ENCODE measurements at places on chromosomes 5 and 9.

GRCh38 chr9:21943464-21943863 is 50.7 kb downstream of the CDKN2A start:
- DNase-seq: no peak

GRCh38 chr5:51652980-51653379 is 269.7 kb downstream of the ISL1 start:
- DNase-seq: no peak

DNA sequence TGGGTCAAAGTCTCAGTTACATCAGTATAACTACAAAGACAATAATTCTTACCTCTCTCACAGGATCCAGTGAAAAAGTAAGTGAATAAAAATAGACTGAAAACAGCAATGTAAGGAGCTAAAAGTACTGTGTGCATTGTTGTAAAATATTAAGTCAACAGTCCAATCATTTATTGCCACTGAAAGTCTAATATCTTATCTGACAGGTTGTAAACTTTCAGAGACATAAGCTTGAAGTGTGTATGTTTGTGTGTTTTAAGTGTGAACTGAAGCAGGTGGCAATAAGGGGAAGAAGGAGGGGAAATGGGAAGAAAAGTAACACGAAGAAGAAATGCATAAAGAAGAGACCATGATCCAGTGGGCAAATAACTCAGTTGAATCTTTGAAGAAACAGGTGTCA is 229.7 kb upstream of the TAS2R1 start:
- no peak for DNase-seq

GRCh38 chr5:72159501-72159911 is 52.2 kb downstream of the MAP1B start:
- DNase-seq: no peak

DNA sequence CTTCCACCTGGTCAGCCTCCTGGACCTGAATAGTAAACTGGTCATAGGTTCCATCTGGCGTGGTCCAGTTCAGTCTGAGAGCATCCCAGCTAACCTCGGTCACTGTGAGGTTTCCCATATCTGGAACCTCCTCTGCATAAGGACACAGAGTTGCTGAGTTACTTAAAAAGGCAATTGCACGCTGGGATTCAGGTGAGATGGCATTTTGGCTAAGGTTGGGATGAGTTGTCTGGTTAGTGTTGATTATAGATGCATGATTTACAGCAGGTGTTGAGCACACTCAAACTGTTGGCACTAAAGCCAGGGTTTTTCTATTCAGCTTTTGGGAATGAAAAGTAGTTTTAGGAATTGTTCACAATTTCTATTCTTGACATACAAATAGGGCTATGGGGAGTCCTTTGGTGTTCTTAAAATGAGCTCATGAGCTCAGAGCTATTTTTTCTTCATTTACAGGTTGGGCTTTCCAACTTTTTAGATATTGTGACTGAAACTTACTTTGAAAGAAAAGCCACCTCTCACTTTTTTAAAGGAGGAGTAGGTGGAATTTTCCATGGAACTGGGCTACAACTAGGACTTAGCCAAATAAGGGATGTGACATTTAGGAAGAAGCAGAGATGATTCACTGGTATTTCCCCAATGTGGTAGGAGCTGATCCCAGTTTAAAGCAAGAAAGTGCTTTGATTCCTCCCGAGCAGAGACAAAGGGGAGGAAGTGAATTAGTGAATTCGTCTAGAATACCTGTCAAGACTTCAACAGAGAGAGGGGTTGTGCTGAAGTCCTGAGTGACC is 54.7 kb downstream of the TNC start:
- DNase-seq: no peak

DNA sequence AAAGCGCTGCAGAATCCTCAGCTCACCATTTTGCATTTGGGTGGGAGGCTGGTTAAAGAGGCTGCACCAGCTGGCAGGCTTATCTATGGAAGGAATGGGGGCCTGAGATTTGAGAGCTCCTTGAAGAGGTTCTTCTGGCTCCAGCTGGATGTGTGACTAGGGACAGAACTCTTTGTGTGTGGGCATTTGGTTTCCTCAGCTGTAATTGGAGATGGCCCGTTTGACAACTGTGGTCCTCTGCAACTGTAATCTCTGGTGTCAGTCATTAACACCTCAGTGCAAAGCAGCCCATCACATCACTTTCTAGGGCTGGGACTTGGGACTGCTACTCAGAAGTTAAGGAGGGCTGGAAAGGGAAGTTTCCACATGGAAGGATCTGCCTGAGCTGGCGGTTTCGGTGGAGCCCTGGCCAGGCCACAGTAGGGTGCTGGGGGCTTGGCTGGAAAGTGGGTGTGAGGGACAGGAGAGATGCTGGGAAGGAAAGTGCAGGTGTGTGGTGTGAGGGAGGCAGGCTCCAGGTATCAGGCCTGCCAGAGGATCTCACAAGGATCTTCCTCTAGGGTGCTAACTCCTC is 193.8 kb downstream of the GADD45G start:
- DNase-seq: no peak

GRCh38 chr9:17906841-17907778 is 328.2 kb downstream of the SH3GL2 start:
- DNase-seq: no peak

GRCh38 chr5:121968910-121969607 is 7.3 kb downstream of the SRFBP1 start:
- DNase-seq: no peak

GRCh38 chr5:6510132-6510531 is 61.5 kb downstream of the UBE2QL1 start:
- DNase-seq: no peak

- DNase-seq: no peak
Observed at GRCh38 chr5:89253666-89254352, 370.8 kb upstream of the MEF2C start.

GRCh38 chr5:106854105-106854687 is 816.5 kb downstream of the EFNA5 start:
- no peak for DNase-seq

GRCh38 chr9:88596376-88596775 is 61.4 kb downstream of the NXNL2 start:
- no peak for DNase-seq

- no peak for DNase-seq
Observed at GRCh38 chr9:127232833-127233549, 31.6 kb upstream of the GARNL3 start.

DNA sequence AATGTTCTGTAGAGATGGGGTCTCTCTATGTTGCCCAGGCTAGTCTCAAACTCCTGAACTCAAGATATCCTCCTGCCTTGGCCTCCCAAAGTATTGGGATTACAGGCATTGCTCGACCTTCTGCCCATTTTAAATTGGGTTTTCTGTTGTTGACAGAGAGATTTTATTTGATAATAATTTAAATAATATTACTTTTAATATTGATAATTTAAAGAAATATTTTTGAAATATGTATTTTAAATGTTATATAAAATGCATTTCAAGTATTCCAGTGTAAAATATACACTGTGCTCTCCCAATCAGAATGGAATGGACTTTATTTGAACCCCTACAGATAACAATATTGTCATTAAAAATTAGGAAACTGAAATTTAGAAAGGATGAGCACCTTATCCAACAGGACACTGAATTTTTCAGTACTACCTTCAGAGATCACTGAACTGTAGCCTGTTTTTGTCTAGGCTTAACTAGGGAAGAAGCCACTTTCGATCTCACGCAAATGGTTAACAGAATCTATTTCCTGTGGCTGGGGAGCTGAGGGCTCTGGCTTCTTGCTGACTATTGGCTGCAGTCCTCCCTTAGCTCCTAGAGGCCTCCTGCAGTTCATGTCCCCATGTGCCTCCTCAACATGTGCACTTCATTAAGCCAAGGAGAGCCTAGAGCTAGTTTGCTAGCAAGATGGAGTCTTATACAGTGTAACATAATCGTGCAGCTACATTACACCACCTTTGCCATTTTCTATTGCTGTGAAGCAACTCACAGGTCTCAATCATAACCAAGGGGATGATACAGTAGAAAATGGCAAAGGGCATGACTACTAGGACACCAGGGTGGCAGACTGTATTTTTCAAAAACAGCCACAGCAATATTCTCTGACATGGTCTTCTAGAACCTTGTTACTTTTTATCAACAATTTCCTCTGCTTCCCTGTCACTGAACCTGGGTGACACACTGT is 150.0 kb downstream of the CDC42SE2 start:
- DNase-seq: no peak

- no peak for DNase-seq
Observed at GRCh38 chr5:15786884-15787283, 286.9 kb downstream of the FBXL7 start.

GRCh38 chr5:67032921-67033664 is 163.5 kb downstream of the CD180 start:
- no peak for DNase-seq

- DNase-seq: no peak
Observed at GRCh38 chr9:14520341-14520740, 172.9 kb downstream of the ZDHHC21 start.

- no peak for DNase-seq
Observed at GRCh38 chr9:23765561-23765960, 60.5 kb downstream of the ELAVL2 start.

- DNase-seq: no peak
Observed at GRCh38 chr9:134441227-134442084, 115.2 kb downstream of the RXRA start.

DNA sequence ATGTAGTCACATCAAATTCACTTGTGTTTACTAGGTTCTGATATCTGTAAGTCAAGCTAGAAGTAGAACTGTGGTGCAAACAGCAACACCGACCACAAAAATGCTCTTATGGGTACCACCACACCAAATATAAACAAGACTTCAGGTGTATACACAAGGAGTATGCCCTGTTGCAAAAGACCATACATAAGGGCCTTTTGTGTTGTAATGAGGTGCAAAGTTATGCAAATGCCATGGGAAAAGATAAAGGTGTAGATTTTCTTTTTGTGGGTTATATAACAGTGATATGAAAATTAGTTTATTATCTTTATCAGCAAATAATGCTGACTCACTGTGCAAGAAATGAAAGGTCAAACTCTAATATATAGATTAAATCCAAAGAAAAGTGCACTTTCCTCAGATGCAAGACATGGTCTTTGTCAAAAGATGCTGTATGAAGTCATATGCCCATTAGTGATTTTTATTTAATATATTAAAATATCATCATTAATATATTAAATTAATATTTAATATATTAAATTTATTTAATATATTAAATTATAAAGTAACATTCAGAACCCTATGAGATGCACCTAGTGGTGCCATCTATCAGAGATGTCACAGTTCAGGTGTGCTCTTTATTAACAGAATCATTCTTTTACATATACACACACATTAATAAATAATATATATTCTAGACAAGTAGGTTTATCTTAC is 26.7 kb upstream of the ALDH1A1 start:
- DNase-seq: no peak

DNA sequence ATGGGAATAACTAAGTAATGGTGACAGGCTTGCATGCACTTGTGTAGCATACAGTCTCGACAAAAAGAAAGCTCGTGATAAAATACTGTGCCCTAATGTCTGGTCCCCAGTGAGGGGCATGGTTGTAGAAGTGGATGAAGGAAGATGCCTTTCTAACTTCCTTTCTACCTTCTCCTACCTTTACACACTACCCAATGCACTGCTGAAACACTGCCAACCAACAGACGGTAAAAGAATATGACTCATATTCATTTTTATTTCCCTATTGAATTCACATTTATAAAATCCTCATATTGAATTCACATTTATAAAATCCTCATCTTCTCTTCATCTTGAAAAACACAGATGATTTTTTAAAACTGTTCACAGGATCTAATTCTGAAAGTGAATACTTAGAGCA is 223.0 kb downstream of the PJA2 start:
- no peak for DNase-seq
